NCI-H774 (cell line): ENCODE measurements at places on chromosomes 7 and 10.

DNA sequence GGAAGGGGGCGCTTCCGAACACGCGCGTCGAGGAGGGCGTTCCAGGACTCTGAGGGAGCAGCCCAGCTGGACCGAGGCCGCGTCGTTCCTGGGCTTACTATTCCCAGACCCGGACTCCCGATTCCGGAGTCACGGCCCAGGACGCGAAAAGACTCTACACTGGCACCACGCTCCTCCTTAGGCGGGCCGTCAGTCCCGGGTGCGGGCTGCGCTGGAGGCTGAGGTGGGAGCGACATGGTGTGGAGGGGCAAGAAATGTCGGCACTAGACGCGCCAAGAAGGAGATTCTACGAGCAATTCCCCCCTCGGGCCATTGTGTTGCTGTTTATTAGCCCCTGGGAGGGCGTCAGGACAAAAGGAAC, 584 bp upstream of the RUNDC3B start:
- DNase-seq, result no peak

- DNase-seq, result no peak
These were observed 11.5 kb downstream of the TMEM176B start for GRCh38 chr7:150788474-150789269.

DNA sequence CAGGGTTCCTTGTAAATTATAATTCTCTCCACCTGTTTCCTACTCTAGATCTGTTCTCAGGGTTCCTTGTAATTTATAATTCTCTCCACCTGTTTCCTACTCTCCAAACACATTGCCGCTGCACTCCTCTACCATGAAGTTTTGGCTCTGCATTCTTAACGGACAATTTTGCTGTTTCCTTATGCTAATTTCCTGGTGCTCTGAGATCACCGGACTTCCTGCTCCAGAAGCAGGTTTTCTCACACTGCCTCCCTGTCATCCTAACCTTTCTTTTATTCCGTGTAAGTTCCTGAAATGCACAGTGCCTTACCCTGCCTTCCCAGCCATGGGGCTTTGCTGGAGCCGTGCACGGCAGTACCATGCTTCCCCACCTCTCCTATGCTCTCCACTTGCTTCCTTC, 256.8 kb downstream of the PLXNA4 start:
- no peak for DNase-seq

DNA sequence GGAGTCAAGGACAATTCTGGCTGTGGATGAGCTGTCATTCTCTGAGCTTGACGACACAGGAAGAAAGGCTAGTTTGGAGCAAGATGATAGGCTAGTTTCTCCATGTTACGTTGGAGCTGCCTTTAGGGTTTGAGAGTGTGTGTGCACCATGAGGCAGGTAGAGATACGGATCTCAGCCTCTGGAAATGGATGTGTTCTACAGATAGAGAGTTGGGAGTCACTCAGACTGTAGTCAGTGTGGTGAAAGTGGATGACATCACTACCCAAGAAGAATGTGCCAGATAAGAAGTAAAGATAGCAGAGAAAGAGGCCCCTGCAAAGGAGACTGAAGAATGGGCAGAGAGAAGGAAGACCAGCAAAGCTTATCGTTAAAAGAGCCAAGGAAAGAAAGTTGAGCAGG, 42.4 kb downstream of the PNLIPRP3 start:
- DNase-seq, result no peak

DNA sequence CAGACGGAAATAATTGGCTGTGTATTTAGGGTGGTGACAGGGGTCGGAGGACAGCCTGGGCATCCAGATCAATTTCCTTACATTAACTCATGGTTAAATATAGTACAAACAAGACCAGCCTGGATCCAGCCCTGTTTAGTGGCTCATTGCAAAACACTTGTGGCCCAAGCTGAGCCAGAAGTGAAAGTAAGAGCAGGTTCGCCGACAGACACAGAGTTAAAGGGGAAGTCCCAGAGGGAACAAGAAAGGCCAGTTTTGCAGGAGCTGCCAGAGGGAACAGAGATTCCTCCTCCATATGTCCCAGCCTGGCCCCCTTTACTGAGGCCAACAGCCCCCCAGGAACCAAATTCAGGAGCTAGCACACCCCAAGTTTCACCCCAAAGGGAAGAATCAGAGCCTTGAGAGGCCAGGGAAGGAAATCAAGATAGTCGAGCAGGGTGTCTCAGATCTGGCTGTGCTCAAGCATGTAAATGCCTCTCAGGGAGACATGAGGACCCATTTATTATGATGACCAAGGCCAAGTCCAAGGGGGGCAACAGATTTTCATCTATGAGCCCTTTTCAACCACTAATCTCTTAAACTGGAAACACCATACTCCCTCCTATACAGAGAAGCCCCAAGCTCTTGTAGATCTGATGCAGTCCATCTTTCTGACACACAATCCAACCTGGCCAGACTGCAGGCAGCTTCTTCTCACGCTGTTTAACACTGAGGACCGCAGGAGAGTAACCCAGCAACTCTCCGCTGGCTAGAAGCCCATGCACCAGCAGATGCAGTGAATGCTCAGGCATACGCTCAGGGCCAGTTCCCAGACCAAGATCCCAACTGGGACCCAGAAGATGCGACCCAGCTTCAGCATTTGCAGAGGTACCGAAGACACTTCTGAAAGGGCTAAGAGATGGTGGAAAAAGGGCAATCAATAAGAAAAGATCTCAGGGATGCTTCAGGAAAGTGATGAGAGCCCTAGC, 15.9 kb upstream of the ADCK2 start:
- DNase-seq, result peak; percentile 23
